ENCODE measurements at places on chromosomes 1 and 21.

DNA sequence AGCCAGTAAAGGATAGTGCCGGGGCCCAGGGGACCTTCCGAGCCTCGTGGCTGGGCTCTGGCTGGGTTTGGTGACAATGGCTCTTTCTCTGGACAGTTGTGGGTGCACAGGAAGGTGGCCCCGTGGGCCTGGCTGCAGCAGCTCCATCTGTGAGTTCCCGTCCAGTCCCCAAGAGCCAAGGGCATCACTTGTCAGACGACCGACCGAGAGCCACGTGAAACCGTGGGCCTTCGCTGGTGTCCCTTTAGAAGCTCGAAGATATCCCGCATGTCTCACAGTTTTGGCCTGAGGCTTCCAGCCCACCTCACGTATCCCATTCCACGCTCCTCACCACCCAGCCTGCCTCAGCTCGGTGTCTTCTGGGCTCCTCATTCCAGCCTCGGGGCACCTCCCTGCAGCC, 27.2 kb upstream of the UMODL1 start:
- no peak for DNase-seq

DNA sequence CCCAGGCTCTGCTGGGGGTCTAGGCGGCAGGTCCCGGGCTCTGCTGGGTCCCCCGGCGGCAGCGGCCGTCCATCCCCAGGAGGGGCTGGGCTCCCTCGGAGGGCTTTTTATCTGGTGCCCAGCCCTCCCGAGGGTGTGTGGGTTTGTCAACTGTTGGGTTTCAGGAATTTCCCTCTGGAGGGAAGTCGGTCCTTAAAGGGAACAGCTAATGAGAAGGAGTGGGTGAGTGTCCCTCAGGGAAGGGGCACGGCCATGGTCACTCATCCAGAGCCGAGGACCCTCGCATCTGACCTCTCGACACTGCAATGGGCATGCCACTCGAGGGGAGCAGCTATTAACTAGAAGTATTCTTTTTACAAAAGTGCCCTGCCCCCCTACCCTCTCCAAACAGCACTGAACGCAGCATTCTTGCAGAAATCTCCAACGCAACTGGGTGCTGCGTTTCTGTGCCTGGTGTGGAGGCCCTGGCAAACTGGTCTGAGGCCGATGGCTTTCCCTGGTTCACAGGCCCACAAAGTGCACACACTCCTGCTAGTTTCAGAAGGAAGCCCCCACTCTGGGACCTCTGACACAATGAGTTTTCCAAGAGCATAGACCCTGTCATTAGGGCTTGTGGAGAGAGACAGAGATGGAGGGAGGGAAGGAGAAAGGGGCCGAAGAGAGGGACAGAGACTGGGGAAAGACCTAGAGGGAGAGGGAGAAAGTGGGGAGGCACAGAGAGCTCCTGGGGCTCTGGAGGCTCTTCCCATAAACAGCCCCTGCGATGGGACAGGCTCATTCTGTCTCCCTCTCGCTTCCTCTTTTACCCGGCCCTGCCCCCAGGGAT, 1.0 kb upstream of the TSPEAR start:
- no peak for DNase-seq

DNA sequence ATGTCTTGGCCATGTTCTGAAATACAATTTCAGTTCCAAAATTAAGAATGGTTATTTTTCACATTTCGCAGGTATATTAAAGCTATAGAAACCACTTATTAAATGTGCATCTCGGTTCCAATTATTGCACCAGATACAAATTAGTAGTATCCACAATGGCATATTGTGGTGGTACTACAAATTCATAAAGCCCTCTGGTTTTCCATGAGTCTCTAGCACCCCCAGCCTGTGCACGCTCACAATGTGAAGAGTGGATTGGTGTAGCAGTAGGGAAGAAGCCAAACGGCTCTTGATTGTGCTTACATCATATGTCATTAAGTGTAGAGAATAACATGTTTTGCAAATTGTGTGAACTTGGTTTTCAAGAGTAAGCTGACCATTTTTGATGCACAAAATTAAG, 1.9 kb upstream of the BRINP3 start:
- no peak for DNase-seq

- DNase-seq = no peak
These were observed 90.8 kb upstream of the TMPRSS2 start for GRCh38 chr21:41598561-41599431.

DNA sequence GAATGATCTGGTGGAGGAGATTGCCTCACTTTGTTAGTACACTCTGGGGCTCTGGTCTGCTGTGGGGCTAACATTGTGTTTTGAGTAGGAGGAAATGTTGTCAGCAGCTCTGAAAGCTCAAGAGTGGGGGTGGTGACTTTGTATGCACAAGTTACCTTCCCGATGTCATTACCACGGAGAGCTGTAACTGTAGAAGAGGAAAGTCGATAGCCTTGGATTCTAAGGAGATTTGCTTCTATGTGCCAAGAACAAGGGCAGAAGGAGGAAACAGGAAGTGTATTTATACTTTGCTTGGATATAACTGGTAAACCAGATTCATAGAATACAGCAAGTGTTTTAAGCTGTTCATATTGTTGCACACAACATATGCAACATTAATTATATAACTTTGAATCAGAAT, 196.1 kb downstream of the AMY1C start:
- no peak for DNase-seq

GRCh38 chr1:184387069-184387475, 243 bp downstream of the C1orf21 start:
- no peak for DNase-seq

- DNase-seq = no peak
These were observed 346.2 kb upstream of the ZRANB2 start for GRCh38 chr1:71427066-71427465.

DNA sequence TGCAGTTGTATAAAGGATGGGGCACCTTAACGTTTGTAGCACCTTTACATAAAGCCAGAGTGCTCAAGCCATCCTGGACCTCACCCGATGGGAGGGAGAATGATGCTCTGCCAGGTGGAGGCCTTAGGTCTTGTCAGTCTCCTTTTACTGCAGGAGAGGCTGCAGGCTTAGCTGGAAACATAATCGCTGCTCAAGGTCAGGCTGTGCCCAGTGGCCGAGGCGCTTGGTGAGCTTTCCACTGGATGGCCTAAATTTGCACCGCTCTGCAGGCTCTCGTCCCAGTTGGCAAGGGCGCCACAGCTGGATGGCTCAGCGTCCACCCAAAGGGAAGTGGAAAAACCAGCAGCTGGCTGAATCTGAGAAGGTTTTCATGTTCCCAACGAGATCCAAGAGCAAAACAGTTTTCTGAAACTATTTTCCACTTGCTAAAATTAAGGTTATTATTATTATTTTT, 438.9 kb downstream of the CAMTA1 start:
- DNase-seq = no peak

GRCh38 chr1:230371923-230372703, 54.0 kb downstream of the PGBD5 start:
- no peak for DNase-seq

- no peak for DNase-seq
These were observed 12.6 kb downstream of the SLC41A1 start for GRCh38 chr1:205800427-205800826.

GRCh38 chr1:171590022-171590421, 32.0 kb upstream of the MYOCOS start:
- DNase-seq = peak; percentile 40

GRCh38 chr1:101166583-101167120, 70.2 kb upstream of the S1PR1 start:
- peak; percentile 16 for DNase-seq

DNA sequence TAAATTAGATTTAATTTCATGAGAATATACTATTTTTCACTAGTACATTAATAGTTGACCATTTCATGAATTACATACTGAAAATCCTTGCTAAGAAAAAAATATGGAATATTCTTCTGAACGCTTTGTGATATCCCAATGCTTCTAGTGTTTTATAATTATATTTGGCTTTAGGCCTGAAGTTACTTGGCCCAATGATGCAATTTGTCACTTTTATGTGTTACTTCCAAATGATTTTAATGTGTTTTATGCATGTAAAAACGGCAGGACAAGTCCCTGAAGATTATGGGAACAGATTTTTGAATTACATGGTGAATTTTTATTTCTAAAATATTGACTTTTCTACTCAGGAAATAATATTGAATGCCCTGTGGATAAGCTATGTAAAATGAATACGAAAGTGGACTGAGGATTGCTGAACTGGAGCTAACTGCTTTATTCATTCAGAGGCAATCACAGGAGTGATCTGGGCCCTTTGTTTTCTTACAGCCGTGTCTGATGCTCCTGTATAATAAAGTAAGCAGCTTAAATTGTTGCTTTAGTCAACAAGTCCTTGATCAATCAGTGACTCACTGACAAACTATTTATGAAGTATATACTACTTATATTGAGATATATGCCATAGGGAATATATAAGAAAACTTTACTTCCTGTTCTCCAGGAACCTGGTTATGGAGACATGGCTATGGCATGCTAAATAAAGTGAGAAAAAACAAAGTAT, 543.0 kb upstream of the RGS18 start:
- DNase-seq = no peak

- no peak for DNase-seq
These were observed 277.4 kb downstream of the BRINP2 start for GRCh38 chr1:177448036-177448615.

GRCh38 chr1:234942012-234942332, 186.7 kb downstream of the TOMM20 start:
- DNase-seq = peak; percentile 35

DNA sequence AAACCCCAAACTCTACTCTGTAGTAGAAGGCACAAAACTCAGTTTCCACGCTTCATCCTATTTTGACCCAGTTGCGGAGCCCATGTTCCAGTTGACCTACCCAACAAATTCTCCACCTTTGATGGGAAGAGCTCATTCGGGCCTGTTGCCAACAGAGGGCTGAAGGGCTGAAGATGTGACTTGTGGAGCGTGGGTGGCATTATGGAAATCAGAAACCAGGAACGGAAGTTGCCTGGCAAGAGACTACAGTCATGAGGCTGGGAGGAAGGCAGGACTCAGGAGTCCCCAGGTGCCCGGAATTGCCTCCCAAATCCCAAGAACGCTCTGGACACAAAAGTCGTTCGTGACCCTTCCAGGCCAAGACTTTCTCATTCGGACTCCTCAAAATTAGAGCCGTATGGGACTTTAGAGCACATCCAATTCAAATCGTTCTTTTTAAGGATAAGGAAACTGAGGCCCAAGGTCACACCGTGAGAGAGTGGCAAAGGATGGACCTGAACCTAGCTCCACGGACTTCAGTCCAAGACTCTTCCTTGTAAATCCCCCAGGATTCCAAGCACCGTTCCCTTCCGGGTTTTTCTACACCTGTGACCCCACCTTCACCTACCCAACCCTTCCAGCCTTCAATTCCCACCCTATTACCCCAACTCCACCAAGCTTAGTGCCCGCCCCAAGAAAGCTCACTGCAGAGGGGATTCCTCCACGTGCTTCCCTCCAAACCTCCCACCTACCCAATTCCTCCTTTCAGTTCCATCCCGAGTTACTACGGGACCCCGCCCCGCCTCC, 739 bp downstream of the SMG5 start:
- DNase-seq = no peak

GRCh38 chr1:67713057-67713846, 28.3 kb downstream of the GADD45A start:
- peak; percentile 77 for DNase-seq

DNA sequence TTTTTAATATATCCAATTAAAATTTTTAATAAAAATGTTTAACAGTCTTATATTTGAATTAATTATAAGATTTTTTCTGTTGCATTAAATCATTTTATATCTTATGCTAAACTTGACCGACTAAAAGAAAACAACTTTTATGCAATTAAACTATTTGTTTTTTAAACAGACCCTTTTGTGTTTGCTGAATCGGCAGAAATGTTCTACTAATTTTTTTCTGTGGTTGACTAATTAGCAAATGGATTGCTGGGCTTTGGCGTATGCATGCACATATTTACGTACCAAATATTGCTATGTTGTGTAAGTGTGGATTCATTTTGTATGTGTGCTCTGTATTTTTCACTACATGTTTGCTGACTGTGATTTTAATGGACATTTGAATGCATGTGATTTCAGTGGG, 174.8 kb downstream of the PBX1 start:
- no peak for DNase-seq

DNA sequence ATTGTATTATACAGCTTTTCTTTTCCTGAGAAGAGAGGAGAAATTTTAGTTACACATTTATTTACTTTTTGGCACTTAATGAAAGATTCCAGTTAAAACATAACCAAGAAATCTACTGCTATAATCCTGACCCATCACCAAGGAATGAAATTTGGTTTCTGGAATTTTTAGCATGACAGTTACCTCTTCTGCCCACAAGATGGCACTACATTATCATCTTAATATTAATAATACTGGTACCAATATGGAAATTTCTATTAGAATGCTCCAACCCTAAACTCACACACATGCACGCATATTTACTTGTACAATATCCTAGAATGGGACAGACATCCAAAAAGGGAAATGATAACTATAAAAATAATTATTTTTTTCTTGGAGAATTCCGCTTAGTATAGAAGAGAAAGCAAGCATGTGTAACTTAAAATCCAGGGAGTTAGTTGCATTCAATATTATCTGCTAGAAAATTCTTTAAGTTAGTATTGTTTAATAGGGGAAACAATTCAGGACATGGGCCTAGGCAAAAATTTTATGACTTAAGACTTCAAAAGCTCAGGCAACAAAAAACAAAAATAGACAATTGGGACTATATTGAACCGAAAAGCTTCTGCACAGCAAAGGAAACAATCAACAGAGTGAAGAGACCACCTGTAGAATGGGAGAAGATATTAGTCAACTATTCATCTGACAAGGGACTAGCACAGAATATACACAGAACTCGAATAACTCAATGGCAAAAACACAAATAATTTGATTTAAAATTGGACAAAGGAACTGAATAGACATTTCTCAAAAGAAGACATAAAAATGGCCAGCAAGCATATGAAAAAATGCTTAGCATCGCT, 37.4 kb downstream of the MAP3K21 start:
- DNase-seq = peak; percentile 15

DNA sequence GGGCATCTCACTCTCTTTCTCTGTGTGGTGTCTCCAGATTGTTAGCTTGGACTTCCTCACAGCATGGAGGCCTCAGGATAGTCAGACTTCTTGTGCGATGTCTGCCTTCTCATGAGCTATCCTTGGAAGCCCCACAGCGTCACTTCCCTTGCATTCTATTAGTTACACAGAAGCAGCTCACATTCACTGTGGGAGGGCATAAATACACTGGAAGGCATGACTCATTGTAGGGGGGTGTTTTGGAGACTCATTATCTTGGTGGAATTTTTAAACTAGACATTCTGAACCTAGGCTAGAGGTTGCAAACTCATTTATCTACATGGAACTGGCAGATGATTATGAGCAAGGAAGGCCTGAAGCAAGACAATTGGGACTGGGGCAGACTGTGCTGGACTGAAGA, 21.4 kb upstream of the FASLG start:
- DNase-seq = peak; percentile 83

DNA sequence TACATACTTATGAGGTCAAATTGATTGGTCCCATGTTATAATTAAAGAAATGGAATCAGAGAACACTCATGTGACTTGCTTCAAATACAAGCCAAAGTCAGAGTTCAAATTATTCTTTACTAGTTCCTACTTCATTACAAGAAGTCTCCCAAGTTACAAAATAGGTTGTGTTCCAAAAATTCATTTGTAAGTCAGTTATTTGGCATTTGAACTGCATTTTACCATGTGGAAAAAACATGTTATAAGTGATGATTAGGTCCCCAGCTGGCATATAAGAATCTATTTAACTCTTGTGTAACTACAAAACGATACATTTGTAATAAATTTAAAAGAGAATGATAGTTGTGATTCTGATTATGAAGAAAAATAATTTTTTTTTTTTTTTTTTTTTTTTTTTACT, 124.1 kb downstream of the DISP1 start:
- DNase-seq = no peak
